GM06990 (cell line): ENCODE measurements at places on chromosomes 1 and 21.

GRCh38 chr1:6913086-6913485, 127.8 kb downstream of the CAMTA1 start:
- DNase-seq, result no peak

- no peak for DNase-seq
Measured at GRCh38 chr1:204230211-204230610, 16.4 kb upstream of the GOLT1A start.

DNA sequence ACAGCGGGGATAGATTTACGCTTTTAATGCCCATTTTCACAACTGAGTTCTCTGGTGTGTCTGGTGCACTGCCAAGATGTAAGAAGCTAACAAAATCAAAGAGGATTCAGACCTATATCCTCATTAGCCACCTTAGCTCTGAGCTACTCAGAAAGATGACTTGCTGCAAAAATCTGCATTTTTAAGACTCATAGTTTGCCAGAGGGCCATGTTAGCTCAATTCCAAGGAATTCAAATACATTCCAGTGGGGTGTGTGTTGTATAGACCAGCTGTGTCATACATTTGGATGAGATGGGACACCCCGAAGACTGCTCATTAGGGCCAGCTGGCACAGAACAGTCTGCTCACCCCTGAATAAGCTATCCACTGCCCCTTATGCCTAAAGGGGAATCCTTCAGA, 8.9 kb downstream of the DENND2D start:
- no peak for DNase-seq

DNA sequence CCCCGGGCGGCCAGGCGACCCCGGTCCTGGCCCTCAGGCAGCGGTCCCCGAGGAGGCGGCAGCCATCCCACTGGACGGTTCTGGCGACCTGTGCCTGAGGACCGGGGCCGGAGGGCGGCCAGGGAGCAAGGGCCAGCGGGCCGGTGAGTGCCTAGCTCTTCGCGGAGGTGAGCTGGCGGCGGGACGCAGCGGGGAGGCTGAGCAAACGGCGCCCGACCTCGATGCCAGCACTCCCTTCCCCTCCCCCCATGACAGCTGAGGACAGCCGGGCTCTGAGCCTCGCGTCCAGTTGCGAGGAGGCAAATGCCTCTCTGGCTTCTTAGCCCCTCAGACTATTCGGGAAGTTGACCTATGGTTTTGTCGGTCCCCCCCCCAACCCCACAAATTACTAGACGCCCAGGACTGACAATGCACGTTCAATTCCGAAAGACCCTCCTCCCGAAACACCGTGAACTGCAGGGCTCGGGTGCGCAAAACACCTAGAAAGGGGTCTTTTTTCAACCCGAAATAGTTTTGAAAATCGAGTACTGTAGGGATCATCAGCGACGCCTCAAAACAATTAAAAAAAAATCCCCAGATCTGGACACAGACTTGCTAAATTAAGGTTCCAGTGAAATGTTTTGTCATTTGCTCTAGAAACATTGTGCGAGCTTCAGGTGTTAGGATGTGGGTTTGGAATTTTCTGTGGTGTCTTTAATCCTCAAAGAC, 8.3 kb downstream of the CDKN2C start:
- peak; percentile 75 for DNase-seq

- no peak for DNase-seq
Measured at GRCh38 chr21:43025636-43026180, 49.9 kb downstream of the CBS start.

DNA sequence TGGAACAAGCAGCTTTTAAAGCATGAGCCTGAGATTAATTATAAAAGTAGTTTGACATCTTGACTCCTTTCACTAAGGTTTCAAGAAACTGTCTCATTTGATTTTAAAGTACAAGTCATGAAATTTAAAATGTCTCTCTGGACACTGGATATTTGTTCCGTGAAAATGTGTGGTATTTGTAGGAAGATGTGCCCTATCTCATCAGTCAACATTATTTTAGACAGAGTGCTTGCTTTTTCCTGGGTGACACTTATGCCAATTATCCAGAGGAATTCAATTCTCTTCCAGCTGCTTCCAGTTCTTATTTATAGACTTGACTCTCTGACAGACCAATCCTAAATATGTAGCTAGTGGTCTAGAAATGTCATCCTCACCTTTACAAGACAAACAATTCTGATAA, 300.4 kb downstream of the PLA2G4A start:
- DNase-seq, result no peak

DNA sequence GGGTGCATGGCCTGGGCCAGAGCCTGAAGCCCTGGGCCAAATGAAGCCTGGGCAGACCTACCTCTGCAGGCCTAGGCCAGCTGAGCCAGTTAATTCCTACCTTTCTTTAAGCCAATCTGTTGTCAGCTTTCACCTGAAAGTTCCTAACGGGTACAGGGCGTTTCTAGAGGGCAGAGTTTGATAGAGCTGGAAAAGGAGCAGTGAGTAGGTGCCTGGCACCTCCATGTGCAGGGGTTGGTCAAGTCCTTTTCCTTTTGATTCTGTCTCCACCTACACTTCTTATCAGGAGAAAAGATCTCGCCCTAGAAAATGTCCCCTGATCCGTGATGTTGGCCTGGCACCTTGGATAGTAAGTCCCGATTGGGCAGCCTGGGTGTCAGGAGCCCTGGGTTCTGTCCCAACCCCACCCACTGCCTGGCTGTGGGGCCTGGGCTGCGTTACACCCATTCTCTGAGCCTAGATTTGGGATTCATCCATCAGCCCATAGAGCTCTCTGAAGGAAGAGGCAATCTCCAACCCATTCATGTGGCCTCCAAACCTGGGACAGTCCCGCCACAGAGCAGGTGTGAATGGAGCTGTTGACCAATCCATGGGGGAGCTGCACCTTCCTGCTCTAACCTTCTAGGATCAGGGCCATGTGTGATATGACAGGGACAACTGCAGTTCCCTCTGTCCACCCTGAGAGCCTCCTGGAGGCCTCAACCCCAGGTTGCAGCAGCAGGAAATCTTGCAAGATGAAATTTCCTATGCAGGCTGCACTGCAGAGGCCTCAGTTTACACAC, 304.3 kb downstream of the MATN1 start:
- DNase-seq, result no peak

DNA sequence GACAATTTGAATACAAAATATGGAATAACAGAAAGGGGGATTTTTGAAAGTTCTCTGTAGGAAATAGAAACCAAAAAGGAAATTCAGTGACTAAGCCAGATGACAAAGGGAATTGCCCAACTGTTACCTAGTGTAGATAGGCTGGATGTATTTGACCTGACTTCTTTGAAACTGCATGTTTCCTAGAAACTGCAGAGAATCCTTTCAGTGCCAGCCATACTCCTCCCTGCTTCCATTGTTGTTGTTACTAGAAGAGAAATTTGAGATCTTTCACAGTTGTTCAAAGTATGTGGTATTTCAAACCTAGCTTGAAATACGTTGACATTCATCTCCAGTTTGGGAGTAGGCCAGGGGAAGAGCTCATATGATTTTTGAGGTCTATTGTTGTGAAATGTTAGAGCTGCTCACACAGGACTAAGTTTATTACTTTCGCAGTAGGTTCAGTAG, 1.8 kb upstream of the GBP5 start:
- DNase-seq, result no peak

DNA sequence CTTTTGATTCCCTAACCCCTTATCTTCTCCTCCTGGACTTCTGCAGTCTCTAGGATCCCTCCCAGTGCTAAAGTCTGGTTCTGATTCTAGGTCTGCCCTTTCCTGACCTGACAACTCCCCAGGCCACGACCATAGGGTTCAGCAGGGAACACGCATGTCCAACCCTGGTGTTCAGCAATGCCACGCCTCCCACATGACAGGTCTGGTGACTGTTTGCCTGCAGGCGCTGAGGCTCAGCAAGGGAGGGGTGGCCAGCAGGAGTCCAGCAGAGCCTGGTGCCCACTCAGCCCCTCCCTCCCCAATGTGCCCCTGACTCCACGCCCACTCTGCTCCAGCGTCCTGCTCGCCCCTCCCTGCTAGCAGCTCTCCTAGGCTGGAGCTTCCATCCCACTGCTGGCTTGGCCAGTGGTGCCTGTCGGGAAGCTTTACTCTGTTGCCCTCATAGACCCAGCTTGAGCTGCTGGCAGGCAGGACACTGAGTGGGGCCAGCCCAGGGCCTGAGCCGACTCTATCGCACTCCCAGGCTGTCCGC, 17.3 kb downstream of the SLC9A1 start:
- DNase-seq, result no peak

DNA sequence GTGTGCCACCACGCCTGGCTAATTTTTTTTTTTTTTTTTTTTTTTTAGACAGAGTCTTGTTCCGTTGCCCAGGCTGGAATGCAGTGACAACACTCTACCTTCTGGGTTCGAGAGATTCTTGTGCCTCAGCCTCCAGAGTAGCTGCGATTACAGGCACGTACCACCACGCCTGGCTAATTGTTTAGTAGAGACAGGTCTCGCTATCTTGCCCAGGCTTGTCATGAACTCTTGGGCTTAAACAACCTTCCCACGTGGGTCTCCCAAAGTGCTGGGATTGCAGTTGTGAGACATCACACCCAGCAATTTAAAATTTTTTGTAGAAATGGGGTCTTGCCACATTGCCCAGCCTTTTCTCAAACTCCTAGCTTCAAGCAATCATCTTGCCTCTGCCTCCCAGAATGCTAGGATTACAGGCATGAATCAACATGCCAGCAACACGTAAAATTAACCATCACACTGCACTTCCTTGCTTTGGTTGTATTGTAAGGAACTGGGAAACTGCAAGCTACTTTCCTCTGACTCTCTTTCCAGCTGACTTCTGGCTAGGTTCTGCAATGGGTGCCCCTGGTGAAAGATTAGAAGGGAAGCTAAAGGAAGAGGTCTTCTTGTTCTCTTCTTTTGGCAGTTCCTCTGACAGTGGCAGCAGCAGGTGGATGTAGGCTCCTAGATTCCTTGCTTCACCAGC, 13.9 kb upstream of the IL6R start:
- no peak for DNase-seq

DNA sequence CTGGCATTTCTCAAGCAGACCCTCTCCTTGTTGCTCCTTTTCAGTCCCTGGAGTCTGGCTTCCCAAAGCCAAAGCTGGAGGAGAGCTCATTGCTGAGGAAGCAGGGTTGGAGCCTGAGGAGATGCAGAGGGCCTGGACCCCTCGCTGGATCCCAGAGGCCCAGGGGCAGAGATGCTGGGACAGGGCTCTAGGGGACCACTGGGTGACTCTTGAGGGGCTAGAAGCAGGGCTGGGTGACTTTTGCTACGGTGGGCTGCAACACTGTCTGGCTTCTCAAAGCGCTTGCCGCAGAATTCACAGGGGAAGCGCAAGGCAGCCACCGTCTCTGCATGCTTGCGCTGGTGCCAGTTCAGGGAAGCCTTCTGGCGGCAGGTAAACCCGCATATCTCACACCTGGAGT, 8.8 kb downstream of the ZNF692 start:
- no peak for DNase-seq

- no peak for DNase-seq
Measured at GRCh38 chr1:115239426-115239825, 98.6 kb downstream of the NGF start.

DNA sequence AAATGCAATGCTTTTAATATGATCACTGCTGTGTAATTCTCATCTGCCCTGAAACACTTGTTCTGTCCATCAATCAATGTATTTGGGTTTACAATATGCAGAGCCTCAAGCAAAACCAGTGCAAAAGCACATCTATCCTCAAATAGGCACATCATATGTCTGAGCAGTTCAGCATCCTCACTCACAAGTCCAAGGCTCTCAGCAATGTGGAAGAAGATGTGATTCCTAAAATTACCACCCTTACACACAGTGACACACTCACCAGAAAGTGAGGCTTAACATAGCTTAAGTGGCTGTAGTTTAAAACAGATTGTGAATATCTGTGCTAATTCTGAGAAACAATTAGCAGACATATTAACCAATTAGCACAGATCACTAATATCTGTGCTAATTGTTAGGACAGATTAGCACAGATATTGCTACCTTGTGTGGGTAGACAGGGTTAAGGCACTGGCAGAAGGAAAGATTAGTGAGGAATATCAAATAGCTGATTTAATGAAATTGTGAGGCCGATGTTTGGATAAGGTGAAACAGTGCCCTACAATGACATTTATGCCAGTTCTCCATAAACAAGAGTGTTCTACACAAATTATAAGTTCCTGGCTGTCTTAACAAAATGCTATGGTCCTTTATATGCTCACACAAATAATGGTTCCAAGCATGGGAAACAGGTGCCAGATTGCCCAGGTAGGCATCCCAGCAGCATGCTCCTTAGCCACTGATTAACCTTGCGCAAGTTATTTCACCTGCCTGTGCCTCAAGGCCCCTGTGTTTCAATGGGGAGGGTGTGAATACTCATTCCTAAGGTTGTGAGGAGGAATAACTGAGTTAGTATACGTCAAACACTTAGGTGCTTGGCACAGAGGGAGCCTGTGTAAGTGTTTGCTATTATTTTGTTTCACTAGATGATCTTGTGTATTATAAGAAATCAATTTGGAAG, 41.7 kb downstream of the MRPL39 start:
- DNase-seq, result no peak

DNA sequence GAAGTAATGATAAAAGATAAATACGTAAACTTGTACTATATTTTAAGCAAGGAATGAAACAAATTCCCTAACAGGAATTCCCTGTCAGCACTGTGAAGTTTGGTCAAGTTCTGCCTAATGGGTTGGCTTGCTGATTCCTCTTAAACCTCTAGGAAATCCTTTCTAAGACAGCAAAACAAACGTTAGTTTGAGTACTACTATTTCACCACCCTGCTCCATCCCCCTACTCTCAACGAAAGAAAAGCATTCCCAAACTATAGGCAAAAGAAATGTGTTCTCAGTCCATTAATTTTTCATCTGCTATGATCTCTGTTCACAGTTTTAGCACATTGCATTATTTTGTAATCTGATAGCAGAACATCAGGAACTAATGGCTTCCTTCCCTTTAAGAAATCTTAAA, 16.1 kb downstream of the SERPINC1 start:
- DNase-seq, result no peak

- DNase-seq, result no peak
Measured at GRCh38 chr1:244615301-244615700, 37.6 kb upstream of the DESI2 start.

GRCh38 chr1:1758692-1759455, 19.4 kb downstream of the NADK start:
- DNase-seq, result no peak

- DNase-seq, result no peak
Measured at GRCh38 chr1:98336472-98337083, 324.9 kb upstream of the SNX7 start.

- DNase-seq, result no peak
Measured at GRCh38 chr1:88662723-88663122, 21.4 kb upstream of the PKN2 start.

GRCh38 chr21:46062471-46063211, 35.3 kb upstream of the COL6A2 start:
- no peak for DNase-seq

- DNase-seq, result no peak
Measured at GRCh38 chr1:87473203-87473661, 144.6 kb downstream of the LMO4 start.

- no peak for DNase-seq
Measured at GRCh38 chr21:44884097-44884496, 10.6 kb upstream of the PTTG1IP start.

- DNase-seq, result no peak
Measured at GRCh38 chr1:17112496-17113236, 6.6 kb downstream of the PADI2 start.

- DNase-seq, result no peak
Measured at GRCh38 chr1:220761688-220762427, 13.7 kb downstream of the MTARC2 start.
